ENCODE measurements at places on chromosomes 3 and 15.

DNA sequence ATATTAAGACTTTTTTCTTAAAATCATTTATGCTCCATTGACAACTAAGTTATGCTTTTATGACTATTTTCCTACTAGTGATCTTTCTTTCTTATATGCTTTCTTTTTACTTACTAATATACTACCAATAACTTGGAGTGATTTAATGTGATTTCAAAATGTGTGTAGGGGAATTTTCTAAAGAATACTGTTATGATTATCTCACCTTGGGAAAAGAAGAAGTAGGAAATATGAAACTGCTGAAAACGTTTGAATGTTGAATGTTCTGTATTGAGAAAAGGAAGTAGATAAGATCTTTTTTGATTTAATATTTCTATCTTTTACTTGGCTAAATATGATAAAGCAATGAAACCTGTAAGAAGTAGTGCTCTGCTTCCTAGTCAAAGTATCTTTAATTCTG is 7.8 kb upstream of the CD200R1 start:
- no peak overlapping the region for H3K27ac ChIP-seq
- no peak overlapping the region for H3K4me3 ChIP-seq

GRCh38 chr3:194607592-194608389 is 25.4 kb downstream of the TMEM44 start:
- H3K4me1 ChIP-seq: no peaks in the 10 kb centered on the region
- no peak for DNase-seq
- no peaks in the 10 kb centered on the region for H3K36me3 ChIP-seq
- no peak overlapping the region for H3K4me3 ChIP-seq
- no peak overlapping the region for H3K27ac ChIP-seq
- H3K27me3 ChIP-seq: no peaks in the 10 kb centered on the region

GRCh38 chr3:11120091-11120805 is 34.0 kb upstream of the HRH1 start:
- H3K27me3 ChIP-seq: peaks cover 29% of the 10 kb centered on the region
- no peak for DNase-seq
- H3K27ac ChIP-seq: no peak overlapping the region

GRCh38 chr3:62938583-62938982 is 63.4 kb upstream of the CADPS start:
- H3K27ac ChIP-seq: no peak overlapping the region
- H3K4me1 ChIP-seq: peaks cover 3% of the 10 kb centered on the region
- DNase-seq: no peak
- H3K4me3 ChIP-seq: no peak overlapping the region

- DNase-seq: no peak
- no peaks in the 10 kb centered on the region for H3K4me1 ChIP-seq
- peaks cover 2% of the 10 kb centered on the region for H3K27me3 ChIP-seq
- no peak overlapping the region for H3K27ac ChIP-seq
- H3K36me3 ChIP-seq: no peaks in the 10 kb centered on the region
Measured at GRCh38 chr15:44137750-44138149, 57.3 kb downstream of the FRMD5 start.

DNA sequence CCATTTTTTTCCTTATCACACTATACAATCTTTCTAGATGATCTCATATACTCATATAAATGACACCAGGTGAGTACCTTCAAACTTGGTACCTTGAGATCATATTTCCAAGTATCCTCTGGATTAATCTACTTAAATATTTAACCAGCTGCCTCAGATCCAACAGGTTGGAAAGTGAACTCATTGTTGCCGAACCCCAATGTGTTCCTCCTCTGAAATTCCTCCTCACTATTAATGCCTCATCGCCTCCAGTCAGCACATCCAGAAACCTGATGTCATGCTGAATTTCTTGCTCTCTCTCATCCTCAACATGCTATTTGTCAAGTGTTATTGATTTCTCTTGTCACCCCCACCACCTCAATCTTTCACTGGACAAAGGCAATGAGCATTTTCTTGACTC is 221.8 kb downstream of the FMN1 start:
- no peaks in the 10 kb centered on the region for H3K4me1 ChIP-seq
- H3K27ac ChIP-seq: no peak overlapping the region
- peaks cover 2% of the 10 kb centered on the region for H3K27me3 ChIP-seq
- no peaks in the 10 kb centered on the region for H3K36me3 ChIP-seq
- DNase-seq: no peak

DNA sequence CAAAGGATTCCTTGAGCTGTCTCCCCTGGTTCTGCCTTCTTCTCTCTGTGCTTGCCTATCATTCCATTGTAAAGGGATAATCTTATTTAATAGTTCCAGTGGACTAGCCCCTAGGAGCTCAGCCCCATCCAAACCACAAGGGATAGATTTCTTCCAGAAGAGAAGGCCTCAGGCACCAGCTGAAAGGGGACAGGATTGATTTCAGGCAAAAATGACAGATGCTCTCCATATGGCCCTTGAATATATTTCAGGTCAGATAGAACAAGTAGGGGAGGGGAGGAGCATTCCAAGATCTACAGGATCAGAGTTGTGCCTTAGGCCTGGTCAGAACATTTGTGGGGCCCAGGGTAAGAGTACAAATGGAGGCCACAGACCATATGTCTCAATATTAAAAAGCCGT is 85.3 kb downstream of the RPLP1 start:
- H3K4me3 ChIP-seq: no peak overlapping the region
- H3K36me3 ChIP-seq: no peaks in the 10 kb centered on the region
- H3K27ac ChIP-seq: no peak overlapping the region
- H3K27me3 ChIP-seq: peaks cover 2% of the 10 kb centered on the region

- DNase-seq: no peak
- no peaks in the 10 kb centered on the region for H3K27me3 ChIP-seq
Measured at GRCh38 chr3:82033186-82033585, 271.7 kb upstream of the GBE1 start.

DNA sequence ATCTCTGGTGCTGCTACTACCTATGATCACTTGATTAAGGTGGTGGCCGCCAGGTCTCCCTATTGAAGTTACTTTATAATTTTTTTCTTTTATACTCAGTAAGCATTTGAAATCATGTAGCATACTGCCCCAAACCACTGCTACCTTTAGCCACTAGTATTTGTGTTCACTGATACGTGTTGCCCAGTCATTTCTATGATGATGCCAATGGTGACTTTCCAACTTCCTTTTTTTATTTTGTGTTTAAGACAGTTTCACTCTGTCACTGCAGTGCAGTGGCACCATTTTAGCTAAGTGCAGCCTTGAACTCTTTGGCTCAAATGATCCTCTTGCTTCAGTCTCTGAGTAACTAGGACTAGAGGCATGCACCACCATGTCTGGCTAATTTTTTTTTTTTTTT is 598.2 kb downstream of the NAALADL2 start:
- no peaks in the 10 kb centered on the region for H3K27me3 ChIP-seq
- no peak overlapping the region for H3K27ac ChIP-seq
- no peaks in the 10 kb centered on the region for H3K36me3 ChIP-seq
- H3K4me1 ChIP-seq: no peaks in the 10 kb centered on the region
- no peak overlapping the region for H3K4me3 ChIP-seq

GRCh38 chr3:38136393-38136776 is 542 bp downstream of the ACAA1 start:
- H3K36me3 ChIP-seq: peaks cover 44% of the 10 kb centered on the region
- H3K4me3 ChIP-seq: peak overlapping the region; percentile 97
- peaks cover 51% of the 10 kb centered on the region for H3K4me1 ChIP-seq
- peak overlapping the region; percentile 93 for H3K27ac ChIP-seq
- no peaks in the 10 kb centered on the region for H3K27me3 ChIP-seq

- H3K27me3 ChIP-seq: peaks cover 5% of the 10 kb centered on the region
- H3K4me1 ChIP-seq: peaks cover 8% of the 10 kb centered on the region
- no peak for DNase-seq
- no peak overlapping the region for H3K4me3 ChIP-seq
Measured at GRCh38 chr3:155111971-155112370, 31.9 kb downstream of the MME start.

DNA sequence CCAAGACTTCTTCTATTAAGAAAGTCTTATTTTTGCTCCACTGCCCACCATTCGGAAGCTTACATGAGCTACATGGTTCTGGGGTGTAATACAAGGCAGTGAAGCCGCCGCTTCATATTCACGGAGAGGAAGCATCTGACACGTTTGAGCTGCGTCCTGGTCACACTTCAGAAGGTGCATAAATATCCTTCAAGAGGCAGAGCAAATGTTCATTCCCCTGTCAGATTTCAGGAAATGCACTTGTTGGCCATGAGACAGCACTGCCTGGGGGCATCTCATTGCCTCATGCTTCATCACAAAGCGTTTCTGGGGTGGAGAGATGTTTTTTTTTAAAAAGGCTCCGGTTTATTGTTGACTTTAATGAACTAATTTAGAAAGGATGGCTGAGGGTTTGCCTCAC is 119.9 kb downstream of the CADPS start:
- H3K36me3 ChIP-seq: no peaks in the 10 kb centered on the region
- no peak overlapping the region for H3K27ac ChIP-seq
- DNase-seq: no peak
- H3K27me3 ChIP-seq: no peaks in the 10 kb centered on the region
- no peak overlapping the region for H3K4me3 ChIP-seq
- H3K4me1 ChIP-seq: no peaks in the 10 kb centered on the region

DNA sequence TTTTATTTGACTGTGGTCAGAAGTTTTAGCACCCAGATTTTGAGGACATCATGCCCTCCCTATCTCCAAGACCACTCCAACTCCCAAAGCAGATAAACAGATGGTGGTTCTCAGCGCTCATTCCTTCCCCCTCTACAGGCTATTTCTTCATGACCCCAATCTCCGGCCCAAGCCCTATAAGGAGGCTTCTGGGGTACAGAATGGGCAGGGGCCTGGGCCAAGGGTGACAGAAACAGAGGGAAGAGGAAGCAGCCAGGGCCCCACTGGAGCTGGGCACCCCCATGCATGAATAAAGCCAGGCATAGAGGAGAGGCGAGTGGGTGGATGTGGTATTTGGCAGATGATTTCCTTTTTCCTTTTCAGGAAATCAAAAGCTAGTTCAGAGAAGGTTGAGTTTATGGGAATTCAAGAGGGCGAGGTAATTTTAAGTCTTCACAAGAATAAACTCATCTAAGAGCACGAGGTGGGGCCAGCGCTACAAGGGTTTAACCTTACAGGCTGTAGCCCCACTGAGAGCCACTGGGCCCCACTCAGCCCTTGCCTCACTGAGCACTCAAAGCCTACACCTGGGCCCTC is 104.8 kb upstream of the HERC1 start:
- DNase-seq: peak; percentile 54
- H3K27ac ChIP-seq: peak overlapping the region; percentile 87
- peaks cover 25% of the 10 kb centered on the region for H3K4me1 ChIP-seq
- H3K4me3 ChIP-seq: no peak overlapping the region

DNA sequence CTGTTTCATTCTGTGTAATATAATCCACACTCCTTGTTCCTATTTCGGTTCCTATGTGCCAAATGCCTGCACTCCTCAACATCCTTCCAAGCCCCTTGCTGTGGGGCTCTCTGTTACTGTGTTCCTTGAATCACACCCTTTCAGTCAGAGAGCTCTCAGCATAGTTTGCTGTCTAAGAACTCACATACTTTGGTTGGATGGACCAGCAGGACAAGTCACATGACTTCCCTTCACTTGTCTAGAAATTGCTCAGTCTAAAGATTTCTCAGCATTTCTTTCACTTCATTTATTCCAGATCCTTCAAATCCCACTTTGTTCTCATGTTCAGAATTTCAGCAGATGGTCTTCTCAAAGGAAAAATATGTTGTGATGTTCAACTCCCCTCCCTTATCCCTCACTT is 203.5 kb upstream of the PFN2 start:
- H3K4me3 ChIP-seq: no peak overlapping the region
- no peak overlapping the region for H3K27ac ChIP-seq
- no peak for DNase-seq

GRCh38 chr15:80783260-80783659 is 4.1 kb downstream of the CEMIP start:
- H3K36me3 ChIP-seq: no peaks in the 10 kb centered on the region
- peaks cover 34% of the 10 kb centered on the region for H3K27me3 ChIP-seq
- H3K27ac ChIP-seq: no peak overlapping the region
- H3K4me1 ChIP-seq: peaks cover 15% of the 10 kb centered on the region
- no peak overlapping the region for H3K4me3 ChIP-seq

GRCh38 chr3:176692966-176693785 is 504.1 kb downstream of the TBL1XR1 start:
- no peak for DNase-seq
- no peak overlapping the region for H3K4me3 ChIP-seq
- no peaks in the 10 kb centered on the region for H3K36me3 ChIP-seq

DNA sequence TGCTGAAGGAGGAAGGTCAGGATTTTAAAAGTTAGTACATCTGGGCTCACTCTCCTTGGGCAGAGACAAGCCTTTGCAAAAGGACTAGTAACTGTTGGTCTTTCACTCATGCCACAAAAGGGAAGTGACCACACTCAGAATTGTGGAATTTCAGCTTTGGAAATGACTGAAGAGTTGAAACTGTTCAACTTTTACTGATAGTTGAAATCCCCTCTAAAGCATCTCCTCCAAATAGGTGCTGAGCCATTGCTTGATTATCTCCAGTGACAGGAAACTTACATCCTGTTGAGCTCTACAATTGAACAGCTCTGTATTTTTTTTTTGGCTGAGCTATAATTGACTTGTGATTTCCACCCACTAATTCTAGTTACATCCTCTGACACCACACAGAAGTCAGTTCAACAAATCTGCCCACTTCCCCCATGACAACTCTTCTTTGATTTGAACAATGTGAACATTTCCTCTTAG is 254.8 kb upstream of the TPRG1 start:
- peak overlapping the region; percentile 76 for H3K27ac ChIP-seq
- peaks cover 46% of the 10 kb centered on the region for H3K4me1 ChIP-seq
- peaks cover 3% of the 10 kb centered on the region for H3K27me3 ChIP-seq
- H3K4me3 ChIP-seq: no peak overlapping the region
- peak; percentile 37 for DNase-seq
- H3K36me3 ChIP-seq: no peaks in the 10 kb centered on the region

DNA sequence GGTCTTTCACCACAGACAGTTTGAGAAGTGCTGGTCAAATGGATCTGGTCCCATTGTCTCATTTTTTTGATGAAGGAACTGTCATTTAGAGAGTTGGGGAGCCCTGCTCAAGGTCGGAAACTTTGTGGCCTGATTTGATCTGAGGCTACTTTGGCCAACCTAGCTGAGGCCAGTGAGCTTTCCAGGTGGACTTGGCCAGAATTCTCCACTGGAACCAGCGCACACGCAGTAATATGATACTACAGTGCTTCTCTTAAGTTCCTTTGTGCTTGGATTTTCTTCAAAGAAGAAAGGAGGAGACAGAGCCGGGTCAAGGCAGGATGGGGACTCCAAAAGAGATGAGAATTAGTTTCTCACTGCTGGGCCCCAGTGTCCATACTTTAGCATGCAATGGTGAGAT is 50.5 kb downstream of the CCNB2 start:
- no peaks in the 10 kb centered on the region for H3K27me3 ChIP-seq
- no peaks in the 10 kb centered on the region for H3K36me3 ChIP-seq
- H3K4me3 ChIP-seq: no peak overlapping the region

DNA sequence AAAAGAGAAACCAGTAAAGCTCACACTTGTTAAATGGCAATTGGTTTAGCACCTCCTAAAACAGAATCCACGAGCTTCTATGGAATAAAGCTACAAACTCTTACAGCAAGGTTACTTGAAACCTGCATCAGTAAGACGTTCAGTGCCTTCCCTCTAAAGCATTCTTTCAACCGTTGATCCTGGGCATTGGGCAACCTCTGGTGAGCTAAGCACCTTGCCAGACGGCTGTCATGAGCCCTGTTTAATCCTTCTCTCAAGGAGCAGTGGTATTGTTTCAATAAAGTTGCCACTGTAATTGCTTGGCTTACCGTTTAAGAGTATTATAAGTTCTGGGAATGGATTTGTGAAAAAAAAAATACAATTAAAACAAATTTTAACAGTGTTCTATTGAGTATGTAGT is 75.0 kb downstream of the COL8A1 start:
- no peak overlapping the region for H3K4me3 ChIP-seq
- no peaks in the 10 kb centered on the region for H3K4me1 ChIP-seq
- H3K27me3 ChIP-seq: peaks cover 13% of the 10 kb centered on the region

GRCh38 chr3:32968920-32969389 is 17.5 kb downstream of the CCR4 start:
- no peak for DNase-seq
- H3K36me3 ChIP-seq: peaks cover 39% of the 10 kb centered on the region
- no peak overlapping the region for H3K4me3 ChIP-seq
- peaks cover 26% of the 10 kb centered on the region for H3K4me1 ChIP-seq
